Skeletal muscle cell (primary cell): ENCODE measurements at places on chromosomes 7 and 10.

DNA sequence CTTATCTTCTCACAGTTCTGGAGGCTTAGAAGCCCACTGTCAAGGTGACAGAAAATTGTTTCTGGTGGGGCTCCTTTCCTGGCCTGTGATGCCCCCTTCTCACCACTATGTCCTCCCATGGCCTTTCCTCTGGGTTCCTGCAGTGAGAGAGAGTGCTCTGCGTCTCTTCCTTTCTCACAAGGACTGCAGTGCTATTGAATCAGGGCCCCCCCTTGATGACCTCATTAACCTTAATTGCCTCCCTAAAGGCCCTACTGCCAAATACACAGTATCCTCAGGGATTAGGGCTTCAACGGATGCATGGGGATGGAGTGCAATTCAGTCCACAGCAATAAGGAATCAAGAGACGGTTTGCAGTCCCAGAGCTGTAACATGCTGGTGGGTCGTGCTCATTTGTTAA lies 82.0 kb upstream of the GRB10 start:
- no peak for DNase-seq

DNA sequence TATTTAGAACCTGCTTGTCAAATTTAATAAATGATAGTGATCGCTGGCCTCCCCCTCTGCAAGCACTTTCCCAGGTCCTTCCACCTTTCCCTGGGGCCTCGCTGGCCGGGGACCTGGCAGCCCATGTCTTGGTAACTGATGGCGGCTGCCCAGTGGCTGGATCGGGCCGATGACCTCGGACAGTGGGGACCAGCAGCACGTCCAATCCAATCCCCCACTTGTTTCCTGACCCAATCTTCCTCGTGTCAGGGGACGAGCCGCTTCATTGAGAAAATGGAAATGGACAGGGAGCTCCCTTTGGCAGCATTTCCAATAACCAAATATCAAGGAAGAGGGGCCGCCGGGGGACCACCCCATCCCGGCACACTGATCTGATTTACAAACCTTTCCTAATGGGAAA lies 17.2 kb downstream of the EBF3 start:
- DNase-seq = no peak

- DNase-seq = no peak
Observed at GRCh38 chr7:155527664-155528063, 18.7 kb downstream of the CNPY1 start.

- no peak for DNase-seq
Observed at GRCh38 chr7:5769571-5769970, 11.9 kb downstream of the RNF216 start.

DNA sequence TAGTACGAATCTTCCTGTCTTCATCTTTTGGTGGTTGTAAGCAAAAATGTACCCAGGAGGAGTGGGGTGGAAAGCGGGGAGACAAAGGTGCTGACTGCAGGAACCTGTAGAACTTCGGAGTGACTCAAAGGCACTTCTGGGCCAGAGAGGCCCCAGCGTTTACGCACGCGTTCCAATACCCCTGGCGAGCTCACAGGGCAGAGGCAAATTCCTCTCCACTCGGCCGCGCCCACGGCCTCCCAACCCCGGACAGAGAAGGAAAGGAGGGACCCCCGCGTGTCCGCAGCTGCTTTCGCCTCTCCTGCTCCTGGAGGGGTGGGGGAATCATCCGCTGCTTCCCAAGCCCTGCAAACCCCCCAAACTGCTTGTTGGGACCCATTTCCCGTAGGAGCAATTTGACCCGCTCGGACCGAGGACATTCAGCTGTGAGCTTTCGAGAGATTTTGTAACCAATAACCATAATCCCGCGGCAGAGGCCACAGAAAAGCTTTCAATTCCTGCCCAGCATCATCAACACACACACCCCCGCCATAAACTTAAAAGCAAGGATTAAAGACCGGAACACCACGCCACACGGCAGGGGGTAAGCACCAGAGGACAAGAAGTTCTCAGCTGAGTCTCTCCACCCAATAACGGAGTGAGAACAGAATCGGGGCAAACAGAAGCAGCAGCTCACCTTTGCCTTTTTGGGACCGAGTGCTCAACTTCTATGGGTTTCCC lies 2.3 kb downstream of the IGF2BP3 start:
- peak; percentile 45 for DNase-seq

DNA sequence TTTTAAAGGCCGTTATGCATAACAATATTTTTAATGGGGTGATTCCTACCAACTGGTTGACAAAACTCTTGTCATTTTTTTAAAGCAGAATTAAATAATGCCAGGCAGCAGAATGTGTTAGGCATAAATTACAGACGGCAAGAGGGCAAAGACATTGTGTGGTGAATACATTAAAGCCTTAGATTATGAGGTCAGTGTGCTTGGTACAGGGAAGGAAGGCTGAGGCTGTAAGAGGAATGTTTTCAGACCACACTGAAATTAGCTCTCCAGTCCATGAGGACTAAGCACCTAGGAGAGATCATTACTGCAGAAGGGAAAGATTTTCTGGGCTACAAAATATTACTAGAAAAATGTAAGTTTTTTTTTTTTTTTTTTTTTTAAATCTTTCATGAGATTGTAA lies 312.8 kb upstream of the PRKCQ start:
- DNase-seq = no peak

DNA sequence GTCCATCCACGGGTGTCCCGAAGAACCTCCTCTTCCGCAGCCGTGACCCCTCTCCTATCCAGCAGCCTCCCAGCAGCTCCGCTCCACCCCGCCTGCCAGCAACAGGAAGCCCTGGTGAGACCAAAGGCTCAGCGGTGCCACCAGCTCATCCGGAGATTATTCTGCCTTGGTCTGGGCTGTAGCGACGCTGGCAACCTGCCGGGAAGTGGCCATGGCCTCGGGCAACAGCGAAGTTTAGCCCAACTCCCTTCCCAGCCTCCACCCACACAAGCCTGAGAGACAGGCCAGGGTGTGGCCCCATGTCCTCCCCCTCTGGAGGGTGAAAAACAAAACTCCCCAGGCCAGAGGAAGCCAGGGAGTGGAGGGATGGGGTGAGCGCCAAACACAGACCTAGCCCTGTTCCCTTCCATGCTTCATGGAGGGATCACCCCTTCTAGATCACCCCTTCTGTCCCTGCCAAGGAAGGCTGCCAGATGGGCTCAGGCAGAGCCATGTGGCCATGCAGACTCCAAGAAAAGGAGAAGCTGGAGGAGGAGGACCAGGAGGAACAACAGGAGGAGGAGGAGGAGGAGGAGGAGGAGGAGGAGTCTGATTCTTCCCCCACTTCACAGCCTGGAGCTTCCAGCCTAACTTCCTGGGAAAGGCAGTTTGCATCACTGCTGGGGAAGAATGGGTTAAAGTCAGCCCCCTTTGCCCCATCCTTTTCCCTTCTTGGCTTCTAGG lies 918 bp downstream of the CALHM2 start:
- no peak for DNase-seq

- DNase-seq = no peak
Observed at GRCh38 chr7:128459394-128459878, 3.8 kb downstream of the HILPDA start.

DNA sequence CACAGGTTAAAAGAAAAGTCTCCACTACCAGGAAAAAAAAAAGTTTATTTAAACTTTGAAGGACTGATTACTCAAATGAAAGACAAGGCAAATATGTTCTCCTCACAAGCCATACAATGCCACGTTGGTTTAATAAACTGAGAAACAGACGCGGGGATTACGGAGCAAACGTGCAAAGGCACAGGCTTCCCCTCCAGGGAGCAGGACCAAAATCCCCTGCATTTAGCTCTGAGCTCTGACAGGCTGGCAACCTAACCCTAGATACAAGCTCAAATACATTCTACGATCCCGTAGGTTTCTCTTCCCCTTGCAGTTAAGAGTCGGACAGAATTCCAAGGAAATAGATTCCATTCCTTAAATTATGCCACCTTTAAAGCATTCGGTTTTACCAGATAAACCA lies 7.7 kb upstream of the GRB10 start:
- no peak for DNase-seq

DNA sequence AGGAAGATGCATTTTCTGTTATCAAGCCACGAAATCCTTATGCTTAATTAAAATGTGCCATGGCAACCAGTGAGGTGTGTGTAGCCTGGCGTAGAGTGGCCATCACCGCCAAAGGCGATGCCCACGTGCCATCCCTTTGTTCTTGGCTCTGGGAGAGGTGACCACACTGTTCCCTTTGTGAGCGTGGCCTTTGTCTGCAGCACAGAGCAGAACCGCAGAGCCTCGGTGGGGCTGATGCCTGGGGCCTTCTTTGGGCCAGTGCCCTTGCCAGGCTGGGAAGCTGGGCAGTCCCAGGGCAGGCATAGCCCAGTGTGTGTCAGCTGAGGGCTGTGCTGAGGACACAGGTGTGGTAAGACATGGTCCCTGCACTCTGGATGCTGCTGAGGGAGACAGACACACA lies 48.3 kb downstream of the BUB3 start:
- no peak for DNase-seq

DNA sequence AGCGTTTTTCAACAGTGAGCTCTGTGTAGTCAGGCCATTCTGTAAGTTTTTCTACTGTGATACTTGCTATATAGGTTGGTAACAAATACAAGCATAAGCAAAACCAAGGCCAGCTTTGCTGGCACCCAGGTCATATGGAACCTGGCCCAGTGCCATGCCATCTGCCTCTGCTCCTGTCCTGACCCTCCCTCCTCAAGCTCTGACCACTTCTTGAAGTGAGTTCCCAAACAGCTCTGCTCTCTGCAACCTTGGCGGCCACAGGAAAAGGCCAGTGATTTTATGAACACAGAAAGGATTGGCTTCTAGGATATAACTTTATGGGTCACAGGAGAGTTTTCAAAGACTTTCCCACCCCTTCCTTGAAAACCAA lies 12.8 kb downstream of the NOD1 start:
- DNase-seq = no peak

- no peak for DNase-seq
Observed at GRCh38 chr10:84098667-84099066, 40.6 kb upstream of the GHITM start.

GRCh38 chr10:128149267-128150014 lies 23.2 kb upstream of the MKI67 start:
- DNase-seq = no peak

DNA sequence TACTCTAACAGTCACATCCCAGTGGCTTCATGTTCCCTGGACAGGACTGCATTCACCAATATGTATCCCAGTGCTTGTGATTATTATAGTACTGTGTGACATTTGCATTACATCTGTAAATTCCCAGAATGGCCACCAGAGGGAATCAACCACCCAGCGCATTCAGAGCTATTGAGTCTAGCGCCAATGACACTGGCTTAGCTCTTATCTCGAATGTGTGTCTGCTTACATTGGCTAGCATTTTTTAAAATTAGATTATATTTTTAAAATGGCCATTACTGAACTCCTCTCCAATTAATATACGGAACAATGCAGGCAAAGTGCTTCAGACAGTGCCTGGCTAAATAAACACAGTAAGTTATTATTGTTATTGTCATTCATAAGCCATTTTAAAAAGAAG lies 36.3 kb downstream of the TRIL start:
- DNase-seq = peak; percentile 25

GRCh38 chr7:54788664-54789063 lies 29.7 kb upstream of the SEC61G start:
- DNase-seq = peak; percentile 76

DNA sequence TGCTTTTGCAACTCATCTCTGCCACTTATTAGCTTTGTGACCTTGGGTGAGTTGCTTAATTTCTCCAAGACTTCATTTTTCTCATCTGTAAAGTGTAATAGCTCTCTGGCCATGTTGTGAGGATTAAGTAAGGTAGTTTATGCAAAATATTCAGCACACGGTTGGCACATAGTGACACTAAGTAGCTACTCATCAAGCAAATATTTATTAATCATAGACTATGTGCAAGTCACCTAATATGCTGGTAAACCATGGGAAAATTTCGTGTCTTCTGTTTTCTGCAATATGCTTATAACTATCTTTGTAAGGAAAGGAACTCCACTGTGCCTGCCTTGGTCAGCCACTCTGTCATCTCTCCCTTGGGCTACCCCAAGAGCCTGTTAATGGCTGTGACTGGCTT lies 50.3 kb upstream of the EGR2 start:
- DNase-seq = no peak

GRCh38 chr7:158779061-158780000 lies 50.0 kb downstream of the ESYT2 start:
- DNase-seq = no peak

DNA sequence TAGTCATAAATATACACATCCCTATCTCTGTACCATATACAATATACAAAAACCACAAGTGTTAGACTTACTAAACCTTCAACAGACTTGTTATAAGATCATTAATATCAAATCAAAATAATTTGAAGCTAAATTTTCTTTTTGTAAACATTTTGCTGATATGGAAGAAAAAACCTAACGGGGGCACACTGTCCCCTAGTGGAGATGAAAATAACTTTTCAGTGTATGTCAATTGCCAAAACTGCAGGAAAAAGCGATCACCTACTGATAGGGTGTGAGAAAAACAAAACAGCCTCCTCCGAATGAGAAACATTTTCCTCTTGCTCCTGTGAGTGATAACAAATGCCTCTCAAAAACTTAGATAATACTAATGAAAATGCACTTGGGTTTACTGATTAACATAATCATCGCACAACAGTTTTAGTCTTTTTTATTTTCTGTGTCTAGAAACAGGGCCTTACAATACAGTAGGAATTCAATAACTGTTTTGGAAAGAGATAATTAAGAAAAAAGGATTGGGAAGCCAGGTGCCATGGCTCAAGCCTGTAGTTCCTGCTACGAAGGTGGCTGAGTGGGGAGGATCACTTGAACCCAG lies 322.7 kb downstream of the CRPPA start:
- no peak for DNase-seq

DNA sequence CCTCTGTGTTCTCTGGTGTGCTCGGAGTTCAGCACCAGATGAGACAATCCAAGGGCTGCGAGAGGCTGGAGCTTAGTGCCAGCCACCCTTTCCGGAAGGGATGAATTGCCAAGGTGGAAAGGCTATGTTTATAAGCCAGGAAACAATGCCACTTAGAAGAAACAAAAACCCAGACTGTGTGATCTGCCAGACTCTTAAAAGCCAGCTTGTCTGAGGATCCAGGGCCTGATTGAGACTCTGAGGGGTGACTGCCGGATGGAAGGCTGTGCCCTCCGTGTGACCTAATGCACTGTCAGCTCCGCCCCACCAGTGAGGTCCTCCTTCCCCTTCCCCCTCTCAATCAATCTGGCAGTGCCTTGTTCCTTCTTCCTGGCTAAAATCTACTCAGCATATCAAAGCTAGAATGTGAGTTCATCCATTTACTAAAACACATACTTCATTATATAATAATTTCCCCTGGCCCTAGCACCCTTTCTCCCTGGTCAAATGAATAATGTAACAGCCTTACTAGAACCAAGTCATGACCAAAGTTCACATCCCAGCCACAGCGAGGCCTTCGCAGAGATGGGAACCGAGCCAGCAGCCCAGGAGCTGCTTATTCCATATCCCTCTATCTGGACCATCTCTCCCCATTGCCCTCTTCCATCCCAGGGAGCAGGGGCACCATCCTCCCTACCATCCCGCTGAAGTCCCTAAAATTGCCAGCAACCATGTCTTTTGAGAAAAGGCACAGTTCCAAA lies 25.5 kb downstream of the FAM107B start:
- DNase-seq = no peak

DNA sequence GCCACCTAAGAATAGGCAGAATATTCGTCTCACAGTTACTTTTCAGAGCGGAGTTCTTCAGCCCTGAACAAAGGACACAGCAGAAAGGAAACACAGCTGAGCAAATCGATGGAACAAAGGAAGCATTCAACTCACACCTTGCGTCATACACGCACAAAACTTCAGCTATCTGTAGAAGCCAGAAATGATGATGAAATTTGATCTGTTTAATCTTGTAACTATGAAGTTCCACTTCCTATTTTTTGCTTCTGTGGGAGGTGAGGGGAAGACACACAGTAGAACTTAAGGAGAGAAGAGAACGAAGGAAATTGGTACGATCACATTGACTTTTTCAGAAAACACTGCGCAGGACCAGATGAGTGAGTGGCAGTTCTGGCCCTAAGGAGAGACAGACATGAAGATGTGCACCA lies 26.2 kb downstream of the FAM171A1 start:
- DNase-seq = peak; percentile 41
